ENCODE measurements at places on chromosomes 7 and 10.

- peak; percentile 25 for DNase-seq
Measured at GRCh38 chr7:25216837-25217236, 11.4 kb downstream of the NPVF start.

- DNase-seq = no peak
Measured at GRCh38 chr10:75663947-75664664, 232.7 kb downstream of the LRMDA start.

DNA sequence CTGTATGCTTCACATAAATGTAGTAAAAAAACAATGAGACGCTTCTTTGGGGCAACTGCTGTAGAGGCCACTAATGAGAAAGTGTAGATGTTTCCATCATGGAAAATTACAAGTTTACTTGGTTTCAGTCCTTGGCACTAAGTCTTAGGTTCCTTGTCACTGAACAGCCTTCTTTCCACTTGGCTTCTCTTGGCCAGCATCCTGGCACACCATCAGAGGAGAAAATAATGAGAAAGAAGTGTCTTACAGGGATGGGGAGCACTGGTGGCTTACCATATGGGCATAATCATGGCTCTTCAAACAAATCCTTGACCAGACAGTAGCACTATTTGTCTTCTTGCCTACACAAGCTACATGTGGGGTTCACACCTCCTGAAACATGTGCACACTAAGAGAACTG is 22.5 kb upstream of the SH3PXD2A start:
- no peak for DNase-seq

GRCh38 chr10:88810196-88810961 is 7.8 kb downstream of the LIPM start:
- peak; percentile 63 for DNase-seq

GRCh38 chr7:37578350-37578749 is 105.2 kb upstream of the GPR141 start:
- no peak for DNase-seq

DNA sequence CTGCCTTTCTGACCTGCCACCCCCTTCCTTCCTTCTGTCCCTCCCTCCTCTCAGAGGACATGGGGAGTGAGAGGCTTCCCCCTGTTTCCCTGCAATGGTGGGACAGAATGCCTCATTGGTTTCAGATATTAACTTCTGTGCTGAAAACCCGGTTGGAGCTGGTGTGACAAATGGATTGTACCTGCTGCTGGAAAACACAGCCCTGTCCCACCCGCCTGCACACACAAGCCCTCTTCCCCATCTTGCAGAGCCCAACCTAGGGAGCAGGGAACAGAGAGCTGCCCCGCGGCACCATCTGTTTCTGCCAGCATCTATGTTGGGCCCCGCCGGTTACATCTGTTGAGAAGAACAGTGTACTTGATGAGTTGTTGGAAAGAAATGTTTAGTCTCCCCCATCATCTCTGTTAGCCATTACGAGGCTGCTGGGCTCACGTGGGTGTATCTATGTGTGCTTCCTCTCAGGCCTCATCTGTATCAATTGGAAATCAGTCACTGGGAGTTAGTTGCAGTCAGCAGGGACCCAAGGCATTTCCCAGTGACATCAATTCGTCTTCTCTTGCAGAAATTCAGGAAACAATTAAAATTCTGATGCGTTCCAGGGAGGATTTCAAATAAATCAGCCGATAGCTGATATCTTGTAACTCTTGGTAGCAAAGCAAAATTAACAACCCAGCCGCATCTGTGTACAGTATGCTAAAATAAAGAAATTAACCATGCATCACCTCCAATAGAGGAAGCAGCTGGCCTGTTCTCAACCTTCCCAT is 725.6 kb upstream of the GALNT17 start:
- DNase-seq = no peak

DNA sequence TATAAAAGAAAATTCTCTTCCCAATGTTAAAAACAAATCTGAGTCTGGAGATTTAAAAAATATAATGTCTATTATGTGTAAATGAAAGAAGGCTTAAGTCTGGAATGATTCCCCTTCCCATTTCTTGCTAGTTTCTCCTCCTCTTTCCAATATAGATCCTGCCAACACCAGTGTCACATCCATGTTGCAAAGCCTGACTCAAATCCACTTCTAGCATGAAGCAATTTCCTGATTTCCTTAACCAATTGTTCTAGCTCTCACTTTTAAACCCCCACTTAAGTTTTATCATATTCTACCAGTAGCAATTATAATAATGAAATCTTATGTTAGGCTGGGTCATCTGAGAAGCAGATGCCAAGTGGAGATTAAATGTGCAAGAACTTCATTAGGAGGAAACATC is 100.1 kb upstream of the SEC61G start:
- no peak for DNase-seq

GRCh38 chr7:131525820-131526219 is 30.6 kb downstream of the PODXL start:
- DNase-seq = no peak

DNA sequence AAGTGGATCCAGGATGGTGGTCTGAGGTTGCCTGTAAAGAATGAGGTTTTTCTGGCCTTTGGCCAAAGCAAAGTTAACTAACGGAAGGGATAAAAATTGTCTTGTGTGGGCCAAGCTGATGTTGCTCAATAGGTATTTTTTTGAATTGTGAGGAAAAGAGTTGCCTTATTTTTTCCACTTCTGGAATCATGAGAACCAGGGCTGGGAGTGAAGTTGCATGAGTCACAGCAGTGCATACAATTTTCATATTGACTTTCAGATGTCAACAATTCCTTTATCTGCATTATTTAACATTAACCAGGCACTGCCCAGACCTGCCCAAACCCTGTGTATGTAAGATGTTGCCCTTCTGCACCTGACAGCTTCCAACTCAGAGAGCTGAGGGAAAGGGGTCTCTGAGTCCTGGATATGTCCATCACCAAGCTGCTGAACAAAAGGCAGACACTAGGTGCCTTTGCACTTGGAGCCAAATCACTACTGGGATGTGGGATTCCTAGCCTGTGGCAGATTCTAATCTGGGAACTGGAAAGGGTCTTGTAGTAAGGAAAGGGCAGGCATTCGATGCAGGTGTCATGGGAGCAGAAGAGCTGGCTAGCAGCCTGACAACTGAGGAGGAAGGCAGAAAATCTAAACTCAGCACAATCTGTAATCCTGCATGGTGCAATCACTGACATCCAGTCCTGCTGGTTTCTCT is 52.3 kb upstream of the SLC35B4 start:
- DNase-seq = peak; percentile 54

GRCh38 chr7:135409845-135410542 is 99.9 kb downstream of the CNOT4 start:
- no peak for DNase-seq

DNA sequence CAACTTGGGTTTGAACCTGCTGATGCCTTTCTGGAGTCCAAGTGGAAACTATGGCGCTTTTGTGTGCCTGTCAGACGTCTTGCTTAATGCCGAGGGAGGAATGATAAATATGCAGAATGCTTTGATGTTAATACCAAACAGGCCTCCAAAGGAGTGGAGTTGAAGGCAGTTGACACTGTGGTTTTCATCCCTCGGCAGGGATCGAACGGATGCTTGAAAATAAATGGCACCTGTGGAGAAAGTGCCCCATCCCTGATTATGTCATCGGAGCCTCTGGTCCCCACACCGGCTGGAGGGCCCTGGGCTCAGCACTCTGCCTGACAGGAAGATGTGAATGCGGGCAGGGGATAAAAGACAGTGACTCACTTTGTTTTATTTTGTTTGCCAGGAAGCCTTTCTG is 148.7 kb upstream of the GPR26 start:
- no peak for DNase-seq

DNA sequence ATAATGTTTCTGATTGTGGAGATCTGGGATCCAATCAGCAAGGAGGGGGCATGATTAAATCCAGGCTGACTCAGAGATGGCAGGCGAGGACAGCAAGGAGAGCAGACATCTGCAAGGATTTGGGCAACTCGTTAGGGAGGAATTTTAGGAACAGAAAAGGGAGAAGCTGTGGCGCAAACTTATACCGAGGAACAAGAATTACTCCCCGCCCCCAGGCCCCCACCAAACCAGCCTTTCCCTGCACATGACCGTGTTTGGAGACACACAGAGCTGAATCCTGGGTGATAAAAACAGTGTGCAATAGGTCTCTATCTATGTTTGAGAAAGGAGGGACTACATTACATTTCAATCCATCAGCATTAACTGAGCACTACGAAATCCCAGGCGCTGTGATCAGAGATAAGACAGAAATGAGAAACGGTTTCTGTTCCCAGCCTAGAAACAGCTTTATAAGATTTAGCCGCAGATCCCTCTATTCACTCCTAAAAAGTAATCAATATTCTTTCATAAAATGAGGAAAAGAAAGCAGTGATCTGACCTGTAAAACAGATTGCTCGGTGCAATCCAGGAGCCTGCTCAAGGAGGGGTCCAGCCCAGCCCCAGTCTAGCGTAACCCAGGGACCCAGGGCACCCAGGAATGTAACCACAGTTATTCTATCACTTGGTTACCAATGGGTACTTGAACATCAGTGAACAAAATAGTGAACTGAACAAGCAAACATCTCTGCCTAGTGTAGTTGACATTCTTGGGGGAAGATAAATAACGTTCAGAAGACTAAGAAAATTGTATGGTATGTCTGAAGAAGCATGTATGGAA is 37.2 kb upstream of the RAPGEF5 start:
- DNase-seq = no peak

GRCh38 chr10:97676770-97677581 is 10.1 kb downstream of the AVPI1 start:
- DNase-seq = peak; percentile 90

DNA sequence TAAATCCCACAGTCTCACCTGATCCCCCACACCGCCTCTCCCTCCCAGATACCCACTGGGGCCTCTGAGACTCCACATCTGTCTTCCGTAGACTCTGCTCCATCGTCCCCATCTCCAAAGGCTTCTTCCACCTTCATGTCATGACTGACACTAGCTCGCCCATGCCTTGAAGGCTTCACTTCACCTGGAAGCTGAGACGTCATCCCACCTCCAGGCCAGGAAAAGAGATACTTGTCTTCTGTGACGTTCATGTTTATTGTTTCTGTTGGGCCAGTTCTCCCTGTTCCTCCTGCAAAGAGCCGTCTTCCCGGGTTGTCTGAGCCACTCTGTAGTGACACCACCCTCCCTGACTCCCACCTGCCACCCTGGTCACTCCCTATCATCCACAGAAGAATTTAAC is 3.6 kb upstream of the ZNF862 start:
- DNase-seq = no peak

- DNase-seq = no peak
Measured at GRCh38 chr10:4661511-4662255, 164.3 kb upstream of the AKR1E2 start.

- DNase-seq = peak; percentile 27
Measured at GRCh38 chr7:30224511-30225062, 59.8 kb upstream of the ZNRF2 start.

GRCh38 chr10:110755781-110756180 is 111.6 kb downstream of the RBM20 start:
- no peak for DNase-seq

DNA sequence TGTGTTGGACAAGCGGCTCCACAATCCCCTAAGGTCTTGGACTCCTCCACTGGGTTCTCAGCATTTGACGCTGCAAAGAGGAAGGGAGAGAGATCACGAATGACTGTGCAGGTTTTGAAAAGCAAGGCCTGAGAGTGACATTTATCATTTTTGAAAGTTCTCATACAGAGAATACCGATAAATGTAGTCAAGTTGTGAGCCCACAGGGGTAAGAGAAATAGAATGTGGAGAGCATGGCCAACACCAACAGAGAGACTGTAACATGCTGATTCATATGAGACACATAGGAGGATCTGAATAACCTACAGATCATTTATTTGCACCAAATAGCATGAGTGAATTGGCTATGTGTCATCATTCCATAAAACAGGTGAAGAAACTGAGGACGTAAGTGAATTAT is 230.5 kb upstream of the MBL2 start:
- no peak for DNase-seq

DNA sequence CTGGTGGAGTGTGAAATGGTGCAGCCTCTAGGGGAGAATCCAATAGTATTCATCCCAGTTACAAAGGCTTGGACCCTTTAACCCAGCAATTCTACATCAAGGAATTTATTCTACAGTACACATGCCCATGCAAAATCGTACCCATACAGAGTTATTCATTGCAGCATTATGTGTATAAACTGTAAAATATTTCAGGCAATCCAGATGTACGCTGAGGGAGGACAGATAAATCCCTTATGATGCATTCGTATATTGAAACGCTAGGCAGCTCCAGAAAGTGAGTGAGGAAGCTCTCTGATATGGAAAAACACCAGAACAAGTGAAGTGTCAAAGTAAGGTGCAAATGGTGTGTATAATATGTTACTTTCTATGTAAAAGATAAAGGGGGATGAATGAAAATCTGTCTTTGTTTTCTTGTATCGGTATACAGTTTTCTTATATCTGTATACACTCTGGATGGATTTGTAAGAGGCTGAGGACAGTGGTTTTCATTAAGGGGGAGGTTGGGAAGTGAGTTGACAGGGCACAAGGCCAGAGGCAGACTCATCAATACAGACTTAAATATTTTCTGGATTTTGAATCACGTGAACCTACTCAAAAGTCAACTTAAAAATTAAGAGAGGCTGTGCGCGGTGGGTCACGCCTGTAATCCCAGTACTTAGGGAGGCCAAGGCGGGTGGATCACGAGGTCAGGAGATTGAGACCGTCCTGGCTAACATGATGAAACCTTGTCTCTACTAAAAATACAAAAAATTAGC is 17.1 kb downstream of the VWA2 start:
- DNase-seq = no peak

DNA sequence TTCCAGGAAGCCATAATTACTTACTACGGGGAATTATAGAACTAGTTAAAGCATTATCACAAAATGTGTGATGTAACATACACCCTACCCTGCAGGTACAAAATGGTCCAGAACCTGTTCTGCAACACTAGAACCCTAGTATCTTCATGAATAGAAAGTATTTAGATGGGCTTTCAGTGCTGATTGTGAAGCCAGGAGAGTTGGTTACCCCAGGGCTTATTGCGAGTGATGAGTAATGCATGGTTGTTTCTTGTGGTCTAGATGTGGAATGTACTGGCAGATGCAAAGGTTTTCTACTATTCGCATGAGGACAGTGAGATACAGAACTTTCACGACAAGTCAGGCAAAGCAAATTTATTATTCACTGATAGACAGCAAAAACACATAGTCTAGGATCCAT is 33.6 kb upstream of the AGR3 start:
- peak; percentile 90 for DNase-seq

- DNase-seq = no peak
Measured at GRCh38 chr7:7745966-7746365, 27.6 kb upstream of the RPA3 start.
